SK-N-SH treated with all-trans-retinoic acid at 6 μM for 48 hours (cell line): ENCODE measurements at places on chromosomes 7 and 10.

GRCh38 chr7:16668049-16668858 is 22.3 kb downstream of the BZW2 start:
- peak; percentile 97 for ATAC-seq

- ATAC-seq, result no peak
Observed at GRCh38 chr10:125911990-125912389, 15.6 kb downstream of the FANK1 start.

DNA sequence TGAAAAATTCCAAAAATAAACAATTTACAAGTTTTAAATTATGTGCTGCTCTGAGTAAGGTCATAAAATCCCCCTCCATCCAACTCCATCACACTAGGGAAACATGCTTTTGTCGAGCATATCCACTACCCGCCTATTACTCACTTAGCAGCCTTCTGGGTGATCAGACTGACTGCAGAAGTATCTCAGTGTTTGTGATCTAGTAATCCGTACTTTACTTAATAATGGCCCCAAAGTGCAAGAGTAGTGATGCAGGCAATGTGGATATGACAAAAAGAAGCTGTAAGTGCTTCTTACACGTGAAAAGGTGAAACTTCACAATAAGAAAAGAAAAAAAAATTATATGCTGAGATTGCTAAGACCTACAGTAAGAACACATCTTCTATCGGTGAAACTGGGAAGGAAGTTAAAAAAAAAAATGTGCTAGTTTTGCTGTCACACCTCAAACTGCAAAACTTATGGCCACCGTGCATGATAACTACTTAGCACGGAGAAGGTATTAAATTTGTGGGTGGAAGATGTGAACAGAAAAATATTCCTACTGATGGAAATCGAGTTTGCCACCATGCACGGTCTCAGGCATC is 43.2 kb downstream of the SEMA3C start:
- ATAC-seq, result no peak

- ATAC-seq, result no peak
Observed at GRCh38 chr10:66746711-66747110, 179.1 kb upstream of the LRRTM3 start.

- no peak for ATAC-seq
Observed at GRCh38 chr7:36916619-36917018, 192.3 kb upstream of the AOAH start.

DNA sequence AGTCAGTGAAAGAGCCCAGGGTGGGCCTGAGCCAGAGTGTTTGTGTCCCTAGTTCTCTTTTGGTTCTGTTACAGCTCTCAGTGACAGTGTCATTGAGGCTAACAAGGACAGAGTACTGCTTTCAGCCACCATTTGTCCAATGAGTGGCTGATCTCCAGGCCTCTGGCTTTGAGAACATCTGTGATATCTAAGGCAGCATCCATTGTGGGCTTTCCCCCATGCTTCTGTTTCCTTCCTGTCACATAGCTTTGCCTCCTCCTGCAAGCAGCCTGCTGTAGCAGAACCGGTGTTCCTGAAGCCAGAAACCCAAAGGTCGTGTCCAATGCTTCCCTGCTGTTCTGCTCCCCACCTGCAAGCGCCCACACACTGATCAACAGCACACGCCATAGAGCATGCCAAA is 68.4 kb downstream of the IKZF1 start:
- no peak for ATAC-seq

- ATAC-seq, result peak; percentile 53; the same call in 2 of the 3 replicates
Observed at GRCh38 chr10:110481919-110482318, 15.8 kb upstream of the DUSP5 start.

DNA sequence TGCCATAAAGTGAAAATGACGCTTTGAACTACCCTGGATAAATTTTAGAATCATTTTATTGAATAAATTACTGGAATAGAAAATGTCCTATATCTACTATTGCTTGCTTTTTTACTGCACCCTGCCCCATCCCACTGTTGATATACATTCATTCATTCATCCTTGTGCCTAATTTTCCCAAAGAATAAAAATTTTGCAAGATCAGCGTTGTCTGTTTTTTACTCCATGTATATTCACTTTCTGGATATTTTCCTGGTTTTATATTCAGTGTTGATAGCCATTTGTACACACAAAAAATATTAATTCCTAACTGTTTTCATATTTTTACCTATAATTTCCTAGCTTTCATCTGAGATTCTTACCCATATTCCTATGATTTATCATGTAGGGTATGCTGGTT is 262.9 kb upstream of the MAGI2 start:
- no peak for ATAC-seq

DNA sequence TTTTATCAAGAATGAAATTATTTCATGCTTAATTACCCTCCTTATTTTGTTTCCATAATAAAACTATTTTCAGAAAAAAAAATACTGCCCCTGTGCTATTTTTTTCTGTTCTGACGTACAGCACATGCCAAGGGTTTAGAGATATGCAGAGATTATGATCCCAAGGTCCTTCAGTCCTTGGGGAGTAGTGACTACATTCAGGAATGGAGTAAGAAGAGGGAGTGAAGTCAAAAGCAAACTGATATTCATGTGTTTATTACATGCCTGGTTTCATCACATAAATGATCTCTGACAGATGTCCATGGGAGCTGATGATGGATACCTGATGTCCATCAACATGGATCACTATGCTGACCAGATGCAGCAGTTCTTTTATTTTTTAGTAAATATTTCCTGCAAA is 17.2 kb downstream of the AKAP9 start:
- ATAC-seq, result no peak

- no peak for ATAC-seq
Observed at GRCh38 chr7:39952374-39952773, 2.3 kb downstream of the CDK13 start.

DNA sequence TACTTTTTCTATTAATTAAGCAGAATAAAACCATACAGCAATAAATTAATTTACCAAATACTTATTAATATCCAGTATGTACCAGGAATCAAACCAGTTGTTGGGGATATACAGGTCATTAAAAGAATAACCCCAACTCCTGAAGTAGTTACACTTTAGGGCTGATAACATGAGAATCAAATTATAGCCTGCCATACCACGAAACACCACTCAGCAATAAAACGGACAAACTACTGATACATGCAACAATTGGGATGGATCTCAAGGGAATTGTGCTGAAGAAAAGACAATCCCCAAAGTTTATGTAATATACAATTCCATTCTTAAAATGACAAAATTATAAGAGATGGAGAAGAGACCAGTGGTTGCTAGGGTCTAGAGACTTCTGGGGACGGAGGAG is 22.7 kb downstream of the MCMBP start:
- peak; percentile 58 for ATAC-seq

DNA sequence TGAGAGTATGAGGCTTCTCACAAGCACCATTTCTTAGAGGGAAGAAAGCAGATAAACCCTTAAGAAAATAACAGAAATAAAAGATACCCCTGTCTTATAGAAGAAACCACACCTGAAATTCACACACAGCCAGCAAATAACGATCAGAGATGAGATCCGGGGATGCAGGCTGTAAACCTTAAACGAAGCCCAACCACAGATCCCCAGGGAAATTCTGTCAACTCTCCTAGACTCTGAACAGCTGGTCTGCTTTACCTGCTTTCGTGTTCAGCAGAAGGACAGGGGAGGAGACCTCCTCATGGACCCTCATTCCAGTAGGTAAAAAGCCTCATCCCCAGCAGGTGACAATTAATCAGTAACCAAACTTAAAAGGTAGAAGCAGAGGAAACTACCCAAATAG is 45.0 kb downstream of the VOPP1 start:
- ATAC-seq, result no peak

DNA sequence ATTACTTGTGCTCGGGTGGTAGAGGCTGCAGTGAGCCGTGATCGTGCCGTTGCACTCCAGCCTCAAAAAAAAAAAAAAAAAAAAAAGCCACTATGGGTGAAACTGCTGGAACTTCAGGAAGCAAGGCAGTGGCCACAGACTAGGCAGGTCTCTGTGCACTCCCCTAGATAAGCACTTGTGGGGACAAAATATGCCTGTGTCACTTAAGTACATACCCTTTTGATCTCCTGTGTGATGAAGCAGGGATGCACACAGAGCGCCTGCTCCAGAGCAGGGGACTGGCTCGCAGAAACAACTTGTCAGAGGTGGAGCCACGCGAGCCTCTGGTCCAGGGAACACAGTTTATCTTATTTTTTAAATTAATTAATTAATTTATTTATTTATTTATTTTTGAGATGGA is 42.9 kb upstream of the PSAP start:
- ATAC-seq, result no peak

GRCh38 chr7:82230811-82231581 is 212.6 kb downstream of the CACNA2D1 start:
- no peak for ATAC-seq

- no peak for ATAC-seq
Observed at GRCh38 chr7:139389091-139389490, 29.4 kb downstream of the LUC7L2 start.

- ATAC-seq, result no peak
Observed at GRCh38 chr7:98223351-98223897, 12.2 kb downstream of the BHLHA15 start.

- no peak for ATAC-seq
Observed at GRCh38 chr10:26025523-26025922, 91.5 kb downstream of the MYO3A start.

GRCh38 chr10:7955446-7955845 is 99.0 kb upstream of the GATA3 start:
- ATAC-seq, result no peak

DNA sequence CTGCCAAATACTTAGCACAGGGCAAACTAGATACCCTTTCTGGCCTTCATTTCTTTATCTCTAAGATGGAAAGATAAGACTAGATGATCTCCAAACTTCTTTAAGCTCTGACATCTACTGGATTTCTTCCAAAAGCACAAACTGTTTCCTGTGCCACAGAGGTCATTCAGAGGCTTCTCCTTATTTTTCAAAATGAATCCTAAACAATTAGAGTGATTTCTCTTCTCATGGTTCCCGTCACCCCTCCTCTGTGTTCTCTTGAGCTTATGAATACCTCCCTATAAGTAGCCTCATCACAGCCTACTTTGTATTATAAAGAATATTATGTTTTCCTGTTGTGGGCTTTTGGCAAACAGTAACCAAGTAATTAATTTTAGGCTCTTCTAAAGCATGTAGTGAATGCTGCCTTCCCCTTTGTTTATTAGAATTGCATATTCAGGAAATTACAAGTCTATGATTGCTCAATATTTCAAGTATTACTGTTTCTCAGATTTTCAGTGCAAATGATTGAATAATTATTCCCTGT is 179.5 kb downstream of the REEP3 start:
- peak; percentile 41 for ATAC-seq

- ATAC-seq, result no peak
Observed at GRCh38 chr7:141165521-141165920, 91.7 kb downstream of the TMEM178B start.

DNA sequence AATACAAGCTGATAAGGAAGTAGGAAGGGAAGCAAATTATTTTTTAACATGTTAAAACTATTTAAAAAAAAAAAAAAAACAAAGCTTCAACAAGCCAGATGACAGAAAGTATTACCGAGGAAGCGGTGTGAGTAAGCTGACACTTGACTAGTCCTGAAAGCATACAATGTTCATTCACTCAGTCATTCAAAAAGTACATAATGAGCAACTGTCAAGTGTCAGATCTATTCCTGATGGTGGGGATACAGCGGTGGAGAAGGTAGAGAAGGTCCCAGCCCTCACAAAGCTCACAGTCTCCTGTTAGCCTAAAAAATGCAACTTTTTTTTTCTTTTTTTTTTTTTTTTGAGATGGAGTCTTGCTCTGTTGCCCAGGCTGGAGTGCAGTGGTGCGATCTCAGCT is 40.0 kb downstream of the RAPGEF5 start:
- ATAC-seq, result no peak

- no peak for ATAC-seq
Observed at GRCh38 chr10:71372882-71373495, 23.7 kb upstream of the CDH23 start.

DNA sequence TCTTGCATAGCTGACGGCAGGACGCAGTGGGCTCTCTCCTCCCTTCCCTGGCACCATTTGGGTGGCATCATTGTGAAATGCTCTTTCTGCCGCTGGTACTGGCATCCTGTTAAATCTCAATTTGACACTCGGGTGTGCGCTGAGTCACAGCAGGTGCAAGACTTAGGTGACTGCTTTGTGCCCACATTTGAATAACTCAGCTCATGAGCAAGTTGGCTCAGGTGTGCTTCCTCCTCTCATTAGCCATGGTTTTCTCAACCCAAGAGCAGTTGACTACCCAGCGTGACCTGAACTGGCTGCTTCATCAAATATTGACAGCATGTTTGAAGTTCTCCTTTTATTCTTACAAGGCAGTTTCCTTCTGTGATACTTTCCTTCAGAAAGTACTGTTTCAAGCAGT is 24.6 kb upstream of the NFE2L3 start:
- ATAC-seq, result no peak

- ATAC-seq, result no peak
Observed at GRCh38 chr7:28088901-28089714, 91.5 kb downstream of the JAZF1 start.

- ATAC-seq, result no peak
Observed at GRCh38 chr7:156979711-156980110, 30.2 kb downstream of the NOM1 start.

DNA sequence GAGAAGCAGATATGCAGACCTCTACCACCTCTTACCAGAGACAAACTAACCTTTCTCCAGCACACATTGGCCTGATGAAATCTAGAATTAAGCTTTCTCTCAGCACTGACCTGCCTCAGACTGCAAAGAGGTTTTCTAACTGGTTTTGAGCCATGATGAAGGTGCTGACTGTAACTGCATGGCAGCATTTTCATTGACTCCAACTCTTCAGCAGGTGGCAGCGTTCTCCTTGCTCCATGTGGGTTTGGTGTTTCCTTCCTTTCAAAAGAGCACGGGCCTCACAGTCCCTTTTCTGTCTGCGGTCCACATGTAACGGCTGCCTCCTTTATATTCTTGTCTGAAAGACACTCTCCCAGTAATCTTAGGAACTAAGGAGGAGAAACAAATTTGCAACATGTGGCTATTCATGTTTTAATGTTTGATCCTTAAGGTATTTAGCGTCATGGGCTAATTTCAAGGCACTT is 12.6 kb downstream of the KLLN start:
- peak; percentile 96 for ATAC-seq

DNA sequence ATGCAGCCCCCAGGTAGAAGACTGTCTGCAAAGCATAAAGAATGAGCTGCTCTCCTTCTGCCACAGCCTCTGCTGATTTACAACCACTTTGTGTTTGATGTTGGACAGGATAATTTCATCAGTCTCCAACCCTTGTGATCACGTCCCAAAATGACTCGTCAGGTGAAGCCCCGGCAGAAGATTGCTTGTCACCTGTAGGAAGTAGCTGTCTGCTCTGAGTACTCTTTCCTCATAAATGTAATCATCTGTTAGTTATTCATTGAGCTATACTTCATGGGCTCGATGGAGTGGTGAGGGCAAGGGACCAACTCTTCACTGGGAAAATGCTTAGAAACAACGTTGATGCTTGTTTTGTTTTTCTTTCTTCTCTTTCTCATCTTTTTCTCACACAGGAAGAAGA is 290.9 kb upstream of the SP8 start:
- no peak for ATAC-seq

DNA sequence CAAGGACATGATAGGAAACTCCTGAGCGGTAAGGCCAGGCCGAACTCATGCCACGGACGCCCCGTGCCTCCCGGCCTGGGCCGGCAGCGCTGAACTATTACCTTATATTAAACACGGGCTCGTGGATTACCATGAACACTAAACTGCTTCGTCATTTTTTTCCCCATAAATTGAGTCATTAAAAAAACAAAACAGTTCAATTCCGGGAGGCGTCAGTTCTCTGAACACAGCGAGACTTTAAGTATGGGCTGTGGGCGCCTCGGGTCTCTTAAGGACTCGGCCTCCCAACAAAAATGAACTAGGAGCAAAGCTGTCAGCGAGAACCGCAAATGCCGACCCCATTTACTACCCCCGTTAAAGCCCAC is 519 bp downstream of the PITRM1 start:
- peak; percentile 12 for ATAC-seq
